CD8-positive, alpha-beta memory T cell (primary cell): ENCODE measurements at places on chromosomes 7 and 10. TPM values are rescaled to one million over a fixed set of nuclear protein-coding genes. Genes with fewer than 3 reads are reported as not detected.

The BHLHA15 gene
- polyA plus RNA-seq: not detected

The MYH16 gene
- polyA plus RNA-seq: not detected

The TLL2 gene
- polyA plus RNA-seq: not detected

The ASAH2B gene
- polyA plus RNA-seq: 1.9 TPM

The CFAP46 gene
- polyA plus RNA-seq: not detected

The DGKI gene
- polyA plus RNA-seq: not detected

The CYP3A7 gene
- not detected for polyA plus RNA-seq

The TAX1BP1 gene
- 135 TPM for polyA plus RNA-seq

The WEE2 gene
- not detected for polyA plus RNA-seq

The C7orf57 gene
- polyA plus RNA-seq: not detected

The DYNC1I1 gene
- polyA plus RNA-seq: not detected

The ANKRD30A gene
- not detected for polyA plus RNA-seq

The VGF gene
- not detected for polyA plus RNA-seq
